ENCODE measurements at places on chromosomes 11 and 22.

- DNase-seq = peak; percentile 81
Measured at GRCh38 chr11:63888170-63889086, 28.5 kb downstream of the RCOR2 start.

DNA sequence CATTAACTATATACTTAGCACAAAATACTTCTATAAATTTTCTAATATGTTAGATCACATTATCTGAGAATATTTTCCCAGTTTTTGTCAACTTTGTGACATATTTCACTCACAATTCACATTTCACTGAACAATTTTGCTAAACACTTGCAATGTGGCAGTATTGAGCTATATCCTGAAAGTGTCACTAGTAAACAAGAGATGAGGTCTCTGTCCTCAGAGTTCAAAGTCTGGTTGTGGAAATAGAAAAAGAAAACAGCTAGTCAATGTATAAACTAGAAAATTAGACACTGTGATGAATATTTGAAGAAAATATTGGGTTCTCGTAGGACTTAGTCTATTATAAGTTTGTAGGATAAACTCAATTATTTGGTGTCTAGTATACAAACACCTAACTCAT, 87.4 kb upstream of the CHORDC1 start:
- DNase-seq = no peak

DNA sequence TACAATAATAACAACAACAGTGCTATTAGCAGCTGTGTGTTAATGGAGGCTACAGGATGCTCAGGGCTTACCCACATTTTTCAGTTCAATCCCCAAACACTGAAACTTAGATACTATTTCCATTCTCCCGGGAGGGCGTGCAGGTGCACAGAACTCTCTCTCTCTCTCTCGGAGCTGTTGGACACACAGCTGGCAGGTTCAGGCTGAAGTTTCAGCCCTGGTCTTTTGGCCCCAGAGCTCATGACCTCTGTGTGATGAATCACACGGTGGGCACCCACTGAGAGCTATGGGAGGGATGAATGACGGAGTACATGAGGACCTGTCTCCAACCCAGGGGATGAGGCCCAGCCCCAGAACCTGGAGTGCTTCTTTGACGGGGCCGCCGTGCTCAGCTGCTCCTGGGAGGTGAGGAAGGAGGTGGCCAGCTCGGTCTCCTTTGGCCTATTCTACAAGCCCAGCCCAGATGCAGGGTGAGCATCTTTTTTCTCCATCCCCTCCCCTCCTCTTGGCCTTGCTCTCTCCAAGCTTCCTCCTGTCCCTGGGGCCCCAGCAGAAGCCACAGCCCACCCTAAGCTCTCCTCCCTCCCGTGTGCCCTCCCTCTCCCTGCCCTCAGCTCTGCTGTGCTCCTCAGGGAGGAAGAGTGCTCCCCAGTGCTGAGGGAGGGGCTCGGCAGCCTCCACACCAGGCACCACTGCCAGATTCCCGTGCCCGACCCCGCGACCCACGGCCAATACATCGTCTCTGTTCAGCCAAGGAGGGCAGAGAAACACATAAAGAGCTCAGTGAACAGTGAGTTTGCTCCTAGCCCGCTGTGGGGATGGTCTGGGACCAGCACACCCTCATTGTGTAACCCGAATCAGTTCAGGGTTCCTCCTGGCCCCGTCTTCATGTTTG, 16.9 kb downstream of the CSF2RB start:
- no peak for DNase-seq

- DNase-seq = no peak
Measured at GRCh38 chr11:128579798-128580504, 7.4 kb downstream of the ETS1 start.

DNA sequence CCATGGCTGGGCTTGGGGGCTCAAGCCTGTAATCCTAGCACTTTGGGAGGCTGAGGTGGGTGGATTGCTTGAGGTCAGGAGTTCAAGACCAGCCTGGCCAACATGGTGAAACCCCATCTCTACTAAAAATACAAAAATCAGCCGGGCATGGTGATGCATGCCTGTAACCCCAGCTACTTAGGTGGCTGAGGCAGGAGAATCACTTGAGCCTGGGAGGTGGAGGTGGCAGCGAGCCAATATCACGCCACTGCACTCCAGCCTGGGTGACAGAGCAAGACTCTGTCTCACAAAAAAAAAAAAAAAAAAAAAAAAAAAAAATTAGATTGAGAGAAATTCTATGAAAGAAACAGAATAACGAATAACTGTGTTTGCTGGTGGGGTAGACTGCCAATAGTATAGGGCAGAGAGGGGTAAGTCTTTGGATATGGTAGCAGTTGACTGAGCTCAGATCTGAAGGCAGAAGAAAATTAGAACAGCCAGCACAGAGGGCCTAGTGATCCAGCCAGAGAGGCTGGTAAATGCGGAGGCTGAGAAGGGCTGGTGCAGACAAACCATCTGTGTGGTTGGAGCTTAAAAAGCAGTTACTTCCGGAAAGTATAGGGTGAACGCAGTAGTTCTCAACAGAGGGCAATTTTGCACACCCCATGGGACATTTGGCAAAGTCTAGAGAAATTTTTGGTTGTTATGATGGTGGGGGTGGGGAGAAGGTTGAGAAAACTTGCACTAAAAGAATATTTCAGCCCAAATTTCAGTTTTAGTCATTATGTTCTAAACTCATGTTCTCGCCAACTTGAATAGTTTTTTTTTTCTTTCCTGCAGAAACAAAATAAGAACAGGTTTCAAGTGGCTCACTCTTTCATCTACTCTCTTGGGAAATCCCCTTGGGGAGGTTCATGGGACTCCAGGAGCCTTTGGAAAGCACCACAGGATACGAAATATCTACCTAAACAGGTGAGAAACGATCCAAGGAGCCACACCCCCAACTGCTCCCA, 1.6 kb upstream of the HORMAD2 start:
- no peak for DNase-seq

DNA sequence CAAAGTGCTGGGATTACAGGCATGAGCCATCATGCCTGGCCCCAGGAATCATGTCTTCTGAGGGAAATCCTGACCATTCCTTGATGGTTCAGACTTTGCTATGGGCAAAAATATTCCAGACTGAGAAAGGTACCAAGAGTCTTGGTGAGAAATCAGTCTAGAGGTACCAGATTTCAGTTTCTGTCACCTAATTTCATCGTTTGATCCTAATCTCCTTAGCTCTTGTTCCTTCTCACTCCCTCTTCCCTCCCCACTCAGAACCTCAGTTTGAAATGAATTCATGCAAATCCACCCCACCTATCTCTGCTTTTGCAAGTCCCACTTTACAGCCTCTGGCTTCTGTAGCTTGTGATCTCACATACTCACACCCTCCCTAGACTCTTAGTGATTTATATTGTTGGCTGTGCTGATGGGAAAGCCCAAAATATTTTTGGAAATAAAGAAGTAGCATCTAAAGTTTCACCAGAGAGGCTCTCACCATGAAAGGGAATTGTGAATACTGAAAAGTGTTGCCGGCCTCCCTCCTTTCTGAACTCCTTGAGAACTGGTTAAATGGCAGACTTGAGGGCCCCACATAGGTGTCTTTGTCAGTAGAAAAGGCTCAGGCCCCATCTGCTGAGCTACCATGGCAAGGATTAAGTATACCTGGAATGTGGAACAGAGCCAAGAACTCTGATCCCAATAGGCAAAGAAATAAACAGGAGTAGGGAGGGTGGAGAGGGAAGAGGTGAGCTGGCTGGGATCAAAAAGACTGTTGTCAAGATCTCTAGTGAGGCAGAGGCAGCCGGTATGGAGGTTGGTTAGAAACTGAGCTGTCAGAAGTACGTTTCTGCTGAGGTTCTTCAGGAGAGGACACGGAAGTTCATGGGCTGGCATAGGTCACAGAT, 190.5 kb upstream of the MTMR2 start:
- DNase-seq = no peak

DNA sequence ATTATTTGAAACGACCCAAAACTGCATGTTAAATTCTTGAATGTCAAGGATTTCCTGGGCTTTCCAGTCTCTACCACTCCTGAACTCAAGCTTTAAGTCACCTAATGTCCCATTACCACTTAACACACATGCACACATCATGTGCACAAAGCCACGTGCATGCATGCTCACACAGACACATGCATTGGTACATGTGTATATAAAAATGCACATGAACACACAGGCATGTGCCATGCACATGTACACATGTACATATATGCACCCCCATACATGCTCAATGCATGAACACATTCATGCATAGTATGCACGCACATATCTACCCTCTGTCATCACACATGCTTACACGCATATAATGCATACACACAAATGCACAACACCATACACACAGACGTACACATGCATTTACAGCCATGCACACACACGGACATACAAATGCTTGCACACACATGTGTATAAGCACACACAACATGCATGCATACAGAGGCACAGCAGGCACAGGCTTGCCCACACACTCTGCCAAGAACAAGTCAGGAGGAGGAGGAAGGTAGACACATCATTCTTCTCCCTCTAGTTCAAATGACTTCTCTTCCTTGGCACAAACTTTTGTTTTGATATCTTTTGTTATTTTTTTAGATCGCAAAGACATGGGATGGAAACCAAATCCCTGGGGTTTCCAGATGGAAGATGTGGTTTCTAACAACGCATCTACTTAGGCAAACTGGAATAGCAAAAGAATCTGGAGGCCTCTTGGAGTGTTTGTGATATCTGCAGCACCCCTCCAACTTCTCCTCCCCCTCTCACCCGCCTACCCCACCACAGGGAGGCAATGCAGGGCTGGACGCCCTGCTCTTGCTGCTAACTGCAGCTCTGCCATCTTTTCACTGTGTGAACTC, 24.6 kb downstream of the RASD2 start:
- DNase-seq = no peak

DNA sequence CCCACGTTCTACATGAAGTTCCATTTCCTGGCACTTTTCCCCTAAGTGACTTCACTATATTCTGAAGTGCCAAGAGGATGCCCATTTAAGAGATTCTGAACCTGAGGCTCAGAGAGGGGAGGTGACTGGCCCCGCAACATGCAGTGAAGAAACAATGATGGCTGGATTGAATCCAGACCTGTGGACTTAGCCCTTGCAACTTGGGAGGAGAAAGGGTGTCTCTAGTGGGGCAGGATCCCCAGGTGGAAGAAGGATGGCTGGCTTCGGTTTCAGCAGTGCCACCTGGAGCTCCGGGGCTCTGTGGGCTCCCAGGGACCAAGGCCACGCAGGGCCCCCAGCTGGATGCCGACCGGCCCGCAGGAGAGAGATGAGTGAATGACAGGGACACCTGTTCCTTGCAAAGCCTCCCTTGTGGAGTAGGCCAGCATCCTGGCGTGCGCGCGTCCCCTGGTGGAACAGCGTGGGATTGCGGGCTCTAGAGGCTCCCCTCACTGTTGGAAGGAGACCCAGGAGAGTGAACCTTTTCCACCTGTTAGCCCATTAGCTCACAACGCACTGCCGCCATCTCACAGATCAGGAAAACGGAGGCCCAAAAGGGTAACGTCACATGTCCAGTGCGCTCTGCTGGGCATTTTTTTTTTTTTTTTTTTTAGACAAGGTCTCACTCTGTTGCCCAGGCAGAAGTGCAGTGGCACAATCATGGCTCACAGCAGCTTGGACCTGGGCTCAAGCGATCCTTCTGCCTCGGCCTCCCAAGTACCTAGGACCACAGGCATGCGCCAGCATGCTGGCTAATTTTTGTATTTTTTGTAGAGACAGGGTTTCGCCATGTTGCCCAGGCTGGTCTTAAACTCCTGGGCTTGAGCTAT, 104.7 kb downstream of the KIAA1671 start:
- peak; percentile 90 for DNase-seq

DNA sequence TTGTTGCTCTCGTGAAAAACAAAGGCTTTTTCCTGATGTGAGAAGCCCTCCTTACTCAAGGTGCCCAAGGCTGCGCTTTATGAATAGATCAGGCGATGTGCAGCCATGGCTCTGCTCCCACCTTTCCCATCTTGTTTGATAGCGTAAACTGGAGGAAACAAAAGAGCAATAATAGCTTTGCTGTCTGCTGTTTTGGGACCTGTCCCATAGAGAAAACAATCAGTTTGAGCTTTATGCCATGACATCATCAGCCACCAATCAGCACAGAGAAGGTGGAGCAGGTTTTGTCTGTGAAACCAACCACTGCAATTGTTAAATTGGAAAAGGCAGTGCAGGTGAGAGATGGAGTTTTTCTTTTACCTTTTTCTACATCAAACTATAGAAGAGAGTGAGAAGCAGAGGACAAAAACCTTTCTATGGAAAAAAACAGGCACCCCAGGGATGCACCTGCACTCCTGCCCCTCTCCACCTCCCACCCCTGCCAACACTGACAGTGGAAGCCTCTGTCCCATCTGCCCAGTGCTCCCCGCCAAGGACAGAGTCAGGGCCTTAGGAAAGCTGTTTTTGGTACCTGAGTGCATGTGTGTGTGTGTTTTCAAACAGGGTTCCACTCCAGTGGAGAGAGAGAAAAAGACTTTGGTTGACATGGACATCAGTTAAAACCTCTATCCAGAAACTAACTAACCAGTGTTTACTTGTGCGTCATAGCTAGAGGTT, 80.7 kb downstream of the MICAL3 start:
- DNase-seq = peak; percentile 58

GRCh38 chr22:27331526-27332281, 469.9 kb downstream of the MN1 start:
- peak; percentile 54 for DNase-seq

DNA sequence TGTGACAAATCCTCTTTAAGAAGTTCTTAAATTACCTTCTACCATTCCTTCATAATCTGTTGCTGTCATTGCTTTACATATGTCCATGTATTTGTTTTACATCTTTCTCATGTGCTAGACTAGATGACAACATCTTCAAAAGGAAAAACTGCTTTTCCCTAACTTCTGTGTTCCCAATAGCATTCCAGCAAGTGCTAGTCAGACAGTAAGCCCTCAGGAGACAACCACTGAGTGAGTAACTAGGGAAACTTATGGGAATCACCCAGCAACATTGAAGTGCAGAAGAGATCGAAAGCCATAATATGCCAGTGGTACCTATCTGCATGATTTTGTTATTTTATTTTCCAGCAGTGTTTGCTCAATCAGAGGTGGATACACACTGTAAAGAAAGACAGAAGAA, 889.7 kb upstream of the API5 start:
- DNase-seq = no peak

DNA sequence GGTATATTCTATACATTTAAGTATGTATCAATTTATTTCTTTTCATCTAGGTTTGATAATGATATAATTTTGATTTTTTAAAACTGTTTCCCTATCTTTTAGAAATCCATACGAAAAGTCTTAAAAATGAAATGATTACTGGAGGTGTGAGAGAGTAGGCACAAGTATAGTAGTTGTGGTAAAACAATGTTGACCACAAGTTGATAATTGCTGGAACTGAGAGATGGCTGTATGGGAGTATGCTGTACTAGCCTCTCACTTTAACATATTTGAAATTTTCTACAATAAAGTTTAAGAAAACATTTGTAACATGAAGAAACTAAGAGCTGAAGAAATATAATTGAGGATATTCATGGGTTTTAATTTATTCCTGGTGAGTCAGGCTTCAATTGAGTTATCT, 30.0 kb downstream of the FSHB start:
- no peak for DNase-seq

Measured in iPS-NIHi11 (cell line).